AML-193 (cell line): ENCODE measurements at places on chromosomes 3 and 15.

GRCh38 chr3:185659942-185660921, 74.1 kb downstream of the SENP2 start:
- DNase-seq: peak; percentile 77

DNA sequence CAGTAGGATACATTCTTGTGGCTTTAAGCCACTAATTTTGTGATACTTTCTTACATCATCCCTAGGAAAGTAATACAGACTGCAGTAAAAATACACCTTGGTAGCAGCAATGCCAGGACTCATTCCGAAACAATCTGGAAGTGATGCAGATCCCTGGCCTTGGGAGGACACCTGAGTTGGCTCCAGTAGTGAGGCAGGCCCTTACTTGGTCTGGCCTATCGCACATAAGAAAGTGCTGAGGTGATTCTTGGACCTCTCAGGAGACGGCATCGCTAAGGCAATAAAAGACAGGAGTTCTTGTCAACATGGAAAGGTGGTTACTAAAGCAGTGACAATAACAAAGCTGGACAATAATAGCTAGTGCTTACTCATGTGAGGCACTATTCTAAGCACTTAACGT, 126.5 kb downstream of the SUCNR1 start:
- no peak for DNase-seq

DNA sequence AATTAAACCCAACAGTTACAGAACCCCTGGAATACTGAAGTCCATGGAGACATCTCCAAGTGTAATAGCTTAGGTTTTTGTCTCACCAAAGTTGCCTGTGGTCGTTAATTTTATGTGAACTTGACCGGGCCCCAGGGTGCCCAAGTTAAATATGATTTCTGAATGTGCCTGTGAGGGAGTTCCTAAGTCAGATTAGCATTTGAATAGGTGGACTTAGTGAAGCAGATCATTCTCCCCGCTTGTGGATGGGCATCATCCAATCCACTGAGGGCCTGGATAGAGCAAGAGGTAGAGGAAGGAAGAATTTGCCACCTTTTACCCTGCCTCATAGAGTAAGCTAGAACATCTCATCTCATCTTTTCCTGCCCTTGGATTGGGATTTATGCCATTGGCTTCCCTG, 203.0 kb downstream of the MYRIP start:
- DNase-seq: no peak

- DNase-seq: no peak
Observed at GRCh38 chr3:61442696-61443095, 118.7 kb upstream of the PTPRG start.
